Activated naive CD4-positive, alpha-beta T cell (primary cell): ENCODE measurements at places on chromosomes 5 and 9.

GRCh38 chr5:168528521-168529373 lies at the start of gene FBLL1:
FBLL1 (plus strand) TSS chr5:168529305; CDS start chr5:168529505, 200 bp downstream.
- no peak for DNase-seq

- DNase-seq: no peak
Measured at GRCh38 chr5:170425731-170426130, 36.6 kb upstream of the KCNMB1 start.

DNA sequence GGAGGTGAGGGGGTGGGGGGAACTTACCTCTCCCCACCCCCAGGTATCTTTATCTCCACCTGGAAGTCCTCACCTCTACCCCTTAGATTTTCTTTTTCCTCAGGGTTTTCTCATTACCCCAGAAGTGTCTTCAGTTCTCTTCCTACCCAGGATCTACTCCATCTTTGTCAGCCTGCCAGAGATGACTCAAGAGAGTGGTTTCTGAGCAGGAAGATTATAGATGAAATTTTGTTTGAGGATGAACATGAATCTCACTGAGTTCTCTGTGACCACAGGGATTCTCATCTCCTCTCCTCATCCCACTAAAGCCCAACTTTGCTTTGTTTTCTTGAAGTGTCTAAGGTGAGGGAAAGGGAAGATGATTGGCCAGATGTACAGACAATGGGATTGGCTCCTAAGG lies 5.2 kb upstream of the HINT2 start:
- no peak for DNase-seq

DNA sequence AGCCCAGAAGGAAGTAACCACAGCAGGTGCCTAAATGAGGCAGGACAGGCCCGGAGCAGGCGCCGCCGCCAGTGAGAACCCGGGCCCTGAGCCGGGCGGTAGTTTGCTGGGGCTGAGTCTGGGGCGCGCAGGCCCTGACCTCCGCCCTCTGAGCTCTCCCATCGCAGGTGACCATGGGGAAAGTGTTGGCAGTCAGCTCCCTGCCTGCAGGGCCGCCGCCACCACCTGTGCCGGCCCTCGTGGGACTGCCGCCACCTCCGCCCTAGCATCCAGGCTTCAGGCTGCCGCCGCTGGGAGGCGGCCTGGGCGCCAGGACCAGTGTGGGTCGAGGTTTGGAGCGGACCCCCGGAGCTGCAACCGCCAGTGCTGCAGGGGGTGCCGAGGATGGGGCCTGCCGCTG lies 61.1 kb downstream of the TARS1 start:
- DNase-seq: no peak

DNA sequence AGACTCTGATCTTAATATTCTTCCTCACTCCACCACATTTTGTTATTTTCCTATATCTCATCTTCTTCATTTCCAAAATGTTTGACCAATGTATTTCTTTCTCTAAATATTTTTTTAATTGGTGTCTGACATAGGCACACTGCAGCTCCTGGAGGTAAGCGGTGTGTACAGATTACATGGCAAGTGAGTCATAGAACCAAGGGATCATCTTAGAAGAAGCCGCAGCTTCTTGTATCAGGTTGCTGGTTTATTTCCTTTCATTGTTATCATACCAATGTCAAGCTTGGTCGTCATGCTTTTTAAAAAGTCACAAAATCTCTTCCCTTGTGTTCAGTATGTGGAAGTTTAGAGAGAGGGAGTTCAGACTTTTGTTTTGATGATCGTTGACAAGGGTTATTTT lies 526.1 kb upstream of the CDH18 start:
- no peak for DNase-seq

DNA sequence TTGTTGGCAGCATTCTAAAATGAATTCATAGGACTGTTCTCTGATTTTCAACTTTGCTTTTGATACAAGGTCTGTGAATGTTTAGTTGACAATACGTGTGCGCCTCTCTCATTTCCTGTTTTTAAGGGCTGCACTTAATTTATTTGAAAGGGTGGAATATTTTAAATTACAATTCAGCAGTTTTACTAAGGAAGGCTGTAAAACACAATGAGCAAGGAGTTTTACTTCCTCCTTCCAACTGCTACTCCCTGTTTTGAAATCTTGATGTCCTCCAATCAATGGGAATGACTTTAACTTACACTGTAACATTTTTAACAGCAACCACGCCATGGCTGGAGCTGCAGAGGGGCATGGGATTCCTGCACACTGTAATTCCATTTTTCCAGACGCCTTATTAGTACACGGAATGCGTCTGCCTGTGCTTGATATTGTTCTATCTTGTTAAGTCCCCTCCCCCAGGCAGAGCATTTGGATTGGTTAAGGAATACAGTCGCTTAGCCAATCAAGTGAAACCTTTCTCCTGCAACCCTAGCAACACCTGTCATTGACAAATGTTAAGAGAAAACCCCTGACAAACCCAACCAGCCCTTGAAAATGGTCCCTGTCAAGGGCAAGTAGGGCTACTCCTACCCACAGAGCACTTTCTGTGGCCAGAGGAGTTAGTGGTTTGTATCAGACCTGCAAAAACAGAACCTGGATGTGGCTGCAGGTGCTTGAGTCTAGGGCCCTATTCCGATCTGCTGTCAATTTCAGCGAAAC lies 12.5 kb upstream of the ZSWIM6 start:
- DNase-seq: no peak

DNA sequence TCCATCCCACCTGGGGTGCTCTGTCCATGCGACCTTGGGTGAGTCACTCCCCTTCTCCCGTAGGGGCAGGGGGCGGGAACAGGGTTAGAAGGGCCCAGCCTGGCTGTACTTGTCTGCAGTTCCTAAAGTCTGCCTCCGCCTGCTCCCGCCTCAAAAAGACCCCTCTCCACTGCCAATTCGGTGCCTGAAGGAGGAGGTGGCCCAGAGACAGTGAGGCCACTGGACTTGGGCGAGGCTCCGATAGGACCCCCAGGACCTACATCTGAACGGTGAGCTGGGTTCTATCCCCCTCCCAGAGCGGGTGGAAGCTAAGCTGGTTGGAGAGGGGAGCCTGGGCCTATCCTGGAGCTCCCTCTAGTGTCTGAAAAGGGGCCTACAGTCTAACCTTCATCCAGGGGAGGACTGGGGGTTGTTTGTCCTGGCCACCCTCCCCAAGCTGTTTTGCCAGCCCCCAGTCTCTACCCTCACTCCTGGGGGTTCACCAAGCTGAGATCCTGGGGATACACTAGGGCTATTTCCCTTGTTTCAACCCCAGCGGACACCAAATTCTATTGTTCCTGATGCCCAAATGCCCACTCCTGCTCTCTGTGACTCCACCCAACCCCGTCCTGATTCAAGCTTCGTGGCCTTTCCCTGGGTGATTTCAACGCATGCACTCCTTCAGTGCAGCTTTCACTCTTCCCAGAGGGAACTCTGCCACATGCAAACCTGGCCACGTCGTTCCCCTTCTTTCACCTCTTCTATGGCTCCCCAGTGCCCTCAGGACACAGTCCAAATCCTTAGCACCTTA lies 6.1 kb upstream of the CRB2 start:
- DNase-seq: peak; percentile 32
